ENCODE measurements at places on chromosomes 4 and X.

GRCh38 chrX:107542500-107542899 is 85.8 kb upstream of the PRPS1 start:
- peak; percentile 57 for DNase-seq

GRCh38 chr4:38821739-38822138 is 17.1 kb upstream of the TLR1 start:
- DNase-seq: no peak

GRCh38 chrX:47568656-47569295 is 7.8 kb downstream of the ARAF start:
- DNase-seq: no peak

- no peak for DNase-seq
Measured at GRCh38 chr4:114082348-114082747, 102.9 kb upstream of the ARSJ start.

DNA sequence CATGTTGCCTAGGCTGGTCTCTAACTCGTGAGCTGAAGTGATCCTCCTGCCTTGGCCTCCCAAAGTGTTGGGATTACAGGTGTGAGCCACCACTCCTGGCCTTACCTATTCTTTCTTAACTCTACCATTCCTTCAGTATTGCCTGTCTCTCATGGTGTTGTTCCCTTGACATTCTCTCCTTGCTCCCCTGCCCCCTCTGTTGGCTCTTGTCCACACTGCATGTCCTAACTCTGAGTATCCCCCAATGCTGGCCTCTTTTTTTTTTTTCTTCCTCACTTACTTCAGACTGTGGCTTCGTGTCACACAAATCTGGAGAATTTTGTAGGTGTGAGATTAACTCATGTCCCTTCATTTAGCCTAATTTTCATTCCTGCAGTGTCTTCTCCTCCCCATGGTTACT is 22.9 kb upstream of the FRMPD4 start:
- DNase-seq: no peak

GRCh38 chr4:81404741-81405140 is 67.0 kb downstream of the RASGEF1B start:
- DNase-seq: no peak

- no peak for DNase-seq
Measured at GRCh38 chrX:71321731-71322130, 20.2 kb downstream of the ITGB1BP2 start.

Data from NCI-H526 treated with DMSO at 0.1 percent for 48 hours (cell line).